Stimulated activated CD8-positive, alpha-beta memory T cell treated with anti-CD3 and anti-CD28 coated beads, Interleukin-7, amount 100 ng/mL, for 24 hours (primary cell): ENCODE measurements at places on chromosomes 4 and X.

- DNase-seq = no peak
Measured at GRCh38 chrX:10755439-10756334, 135.3 kb upstream of the MID1 start.

GRCh38 chr4:26346203-26346620 lies 25.4 kb downstream of the RBPJ start:
- no peak for DNase-seq

DNA sequence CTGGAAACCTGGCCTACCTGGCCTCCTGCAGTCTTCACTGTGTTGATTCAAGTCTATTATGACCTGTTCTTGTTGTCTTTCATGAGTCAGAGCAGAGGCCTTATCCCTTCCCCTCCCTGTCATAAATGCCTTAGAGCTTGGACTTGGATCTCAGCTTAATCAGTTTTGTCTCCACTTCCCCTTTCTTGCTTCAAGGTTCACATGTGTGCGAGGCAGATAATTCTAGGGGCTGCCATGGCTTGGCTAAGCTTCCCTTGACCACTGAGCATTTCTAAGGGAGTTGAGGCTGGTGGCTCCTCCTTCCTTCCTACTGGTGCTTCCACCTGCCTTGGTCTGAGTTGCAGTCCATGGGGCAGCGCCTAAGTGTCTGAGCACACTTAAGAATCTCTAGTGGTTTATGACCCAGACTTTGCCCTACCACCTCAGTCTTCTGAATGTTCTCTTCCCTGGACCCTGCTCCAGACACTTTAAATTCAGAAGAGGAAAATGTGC lies 1.7 kb upstream of the HEPH start:
- DNase-seq = no peak

DNA sequence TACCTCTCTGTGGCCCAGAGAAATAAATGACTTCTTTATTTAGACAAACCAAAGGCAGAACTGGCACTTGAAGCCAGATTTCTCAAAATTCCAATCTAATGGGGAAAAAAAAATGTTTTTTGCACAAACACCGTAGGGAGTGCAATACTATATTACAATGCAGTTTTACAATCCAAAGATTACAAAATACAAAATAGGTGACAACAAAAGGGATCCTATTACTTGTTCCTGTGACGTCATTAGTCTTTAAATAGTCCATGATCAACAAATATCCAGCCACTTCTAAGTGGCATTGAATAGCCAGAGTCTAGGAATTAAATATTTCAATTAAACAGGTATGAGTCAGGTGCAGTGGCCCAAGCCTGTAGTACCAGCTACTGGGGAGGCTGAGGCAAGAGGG lies 3.0 kb upstream of the APBB2 start:
- no peak for DNase-seq

DNA sequence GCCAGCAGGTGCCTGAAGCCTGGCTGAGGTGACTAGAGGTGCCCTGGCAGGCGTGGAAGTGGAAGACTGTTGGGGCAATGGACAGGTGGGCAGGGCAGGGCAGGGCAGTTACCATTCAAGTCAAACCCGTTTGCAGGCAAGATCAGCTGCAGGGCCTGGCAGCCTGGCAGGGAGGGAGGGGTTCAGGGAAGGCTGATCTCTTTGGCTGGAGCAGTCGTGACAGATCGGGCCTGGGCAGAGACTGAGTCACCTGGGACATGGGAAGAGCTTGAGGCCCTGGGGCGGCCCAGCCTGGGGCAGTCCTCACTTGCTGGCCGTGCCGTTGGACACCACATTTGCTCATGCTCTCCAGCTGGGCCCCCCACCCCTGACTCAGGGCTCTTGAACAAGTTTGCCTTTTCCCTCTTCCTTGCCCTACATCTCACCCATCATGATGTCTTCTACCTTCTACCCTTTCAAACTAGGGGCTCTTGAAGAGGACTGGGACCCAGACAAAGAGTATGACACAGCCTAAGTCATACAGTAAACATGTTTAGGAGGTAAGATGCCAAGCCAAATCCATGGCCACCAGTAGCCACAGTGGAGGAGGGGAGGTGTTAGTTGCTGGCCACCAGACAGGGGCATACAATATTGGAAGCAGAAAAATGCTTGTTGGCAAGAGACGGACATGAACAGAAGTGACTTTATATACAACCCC lies 2.0 kb upstream of the ZNF185 start:
- no peak for DNase-seq

- no peak for DNase-seq
Measured at GRCh38 chr4:83240379-83240875, 44.2 kb downstream of the COQ2 start.

GRCh38 chrX:143027275-143027674 lies 1.5 kb downstream of the SPANXN4 start:
- DNase-seq = no peak

DNA sequence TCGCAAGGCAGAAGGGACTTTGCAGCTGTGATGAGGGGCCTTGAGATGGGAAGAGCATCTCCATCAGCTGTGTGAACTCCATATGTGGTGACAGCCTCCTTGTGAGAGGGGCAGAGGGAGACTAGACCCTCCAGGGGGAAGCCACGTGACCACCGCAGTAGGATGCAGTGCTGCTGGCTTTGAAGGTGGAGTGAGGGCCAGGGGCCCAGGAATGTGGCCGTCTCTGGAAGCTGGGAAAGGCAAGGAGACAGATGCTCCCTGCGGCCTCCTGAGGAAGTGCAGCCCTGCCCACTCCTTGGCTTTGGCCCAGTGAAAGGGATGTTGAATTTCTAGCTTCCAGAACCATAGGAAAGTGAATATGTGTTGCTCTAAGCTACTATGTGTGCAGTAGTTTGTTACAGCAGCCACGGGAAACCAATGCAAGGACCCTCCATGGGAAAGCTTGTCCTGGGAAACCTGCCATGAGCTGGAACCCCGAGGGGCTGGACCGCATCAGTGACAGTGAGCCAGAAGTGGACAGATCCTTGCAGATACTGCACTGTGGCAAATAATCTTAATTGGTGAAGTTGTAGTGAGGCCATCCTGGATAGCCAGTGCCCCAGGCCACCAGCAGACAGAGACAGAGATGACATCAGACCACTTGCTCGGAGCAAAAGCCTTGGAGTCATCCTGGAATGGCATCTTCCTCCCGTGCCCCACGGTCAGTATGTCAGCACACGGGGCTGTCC lies 35.4 kb upstream of the SORCS2 start:
- DNase-seq = no peak
